Astrocyte of the hippocampus (primary cell): ENCODE measurements at places on chromosomes 11 and 22.

- no peak for DNase-seq
These were observed at the start of gene MUC6 for GRCh38 chr11:1036303-1036923. TSS of gene MUC6 (minus strand) at chr11:1036718. CDS start at chr11:1036655, 63 bp downstream.

GRCh38 chr11:133901316-133901715 is 55.5 kb downstream of the IGSF9B start:
- DNase-seq, result no peak

DNA sequence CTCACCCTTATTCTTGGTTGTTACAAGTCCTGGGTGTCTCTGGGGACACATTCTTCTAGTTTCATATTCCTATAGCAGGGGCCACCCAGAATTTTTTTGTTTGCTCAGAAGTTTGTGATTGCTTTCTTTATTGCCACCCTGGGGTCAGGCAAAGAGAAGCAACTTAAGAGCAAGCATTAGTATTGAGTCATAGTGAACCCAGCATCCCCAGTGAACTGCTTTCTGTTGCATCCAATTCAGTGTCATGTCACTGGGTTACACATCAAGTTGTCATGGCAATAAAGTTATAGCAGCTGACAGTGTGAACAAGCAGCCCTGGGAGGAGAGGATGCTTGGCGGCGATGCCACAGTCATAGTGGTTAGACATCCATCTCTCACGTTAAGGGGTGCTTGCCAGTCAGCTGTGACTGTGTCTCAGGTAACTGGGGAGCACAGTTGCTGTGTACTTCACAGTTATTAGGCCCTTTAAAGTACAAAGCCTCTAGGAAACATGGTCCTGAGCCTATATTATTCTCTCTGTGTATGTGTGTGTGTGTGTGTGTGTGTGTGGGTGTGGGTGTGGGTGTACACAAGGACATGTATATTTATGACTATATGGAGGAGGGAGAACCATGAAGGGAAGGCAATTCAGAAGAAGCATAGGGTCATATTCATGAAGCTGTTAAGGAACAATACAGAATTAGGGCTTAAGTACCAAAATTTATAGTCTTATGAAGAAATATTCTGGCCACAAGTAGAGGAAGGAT is 52.5 kb downstream of the TRIM44 start:
- peak; percentile 32 for DNase-seq

DNA sequence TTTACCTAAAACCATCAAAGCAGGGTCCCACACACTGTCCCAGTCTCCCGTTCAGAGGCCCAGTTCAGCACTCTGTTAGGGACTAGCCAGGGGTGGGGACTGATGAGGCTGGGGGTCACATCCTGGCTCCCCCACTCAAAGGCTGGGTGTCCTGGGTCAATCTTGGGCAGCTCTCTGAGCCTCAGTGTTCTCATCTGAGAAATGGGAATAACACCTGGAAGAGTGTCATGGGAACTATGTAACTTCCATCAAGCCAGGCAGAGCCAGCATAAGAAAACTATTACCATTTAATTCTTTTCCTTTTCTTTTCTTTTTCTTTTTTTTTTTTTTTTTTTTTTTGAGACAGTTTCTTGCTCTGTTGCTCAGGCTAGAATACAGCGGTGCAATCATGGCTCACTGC is 38.4 kb downstream of the TPST2 start:
- no peak for DNase-seq

- no peak for DNase-seq
These were observed 50.2 kb downstream of the LINC01488 start for GRCh38 chr11:69531717-69532088.

DNA sequence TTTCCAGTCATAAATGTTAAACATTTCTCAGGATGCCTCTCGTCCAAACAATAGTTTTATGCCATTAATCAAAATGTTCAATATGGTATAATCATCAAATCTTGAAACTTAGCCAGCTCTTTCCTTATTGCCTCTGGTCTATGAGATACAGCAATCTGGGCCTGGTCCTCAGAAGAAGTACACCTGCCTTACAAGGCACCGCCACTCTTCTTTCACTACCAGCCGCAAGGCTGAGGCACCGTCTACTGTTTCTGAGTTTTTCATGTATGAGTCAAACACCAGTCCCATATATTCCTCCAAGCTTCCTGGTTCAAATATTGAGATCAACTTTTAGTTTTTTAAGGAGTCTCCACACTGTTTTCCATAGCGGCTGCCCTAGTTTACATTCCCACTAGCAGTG is 600.6 kb upstream of the FAT3 start:
- DNase-seq, result no peak

- DNase-seq, result no peak
These were observed 129.1 kb downstream of the FCHSD2 start for GRCh38 chr11:73013021-73013420.

DNA sequence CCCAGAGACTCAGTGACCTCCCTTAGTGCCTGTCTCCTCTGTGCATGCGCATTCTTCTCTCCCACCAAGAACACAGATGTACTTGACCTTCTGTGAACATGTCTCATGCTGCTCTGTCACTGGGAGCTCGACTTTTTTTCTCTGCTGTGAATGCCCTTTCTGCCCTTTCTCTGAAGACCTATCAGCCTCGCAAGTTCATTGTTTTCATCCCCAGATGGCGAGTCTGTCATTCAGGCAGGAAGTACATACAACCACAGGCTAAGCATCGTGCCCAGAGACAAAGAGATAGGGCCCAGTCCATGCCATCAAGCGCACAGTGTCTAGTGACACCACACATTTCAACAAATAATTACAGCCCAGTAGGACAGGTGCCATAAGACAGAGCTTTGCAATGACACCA is 50.4 kb upstream of the RAB1B start:
- no peak for DNase-seq

DNA sequence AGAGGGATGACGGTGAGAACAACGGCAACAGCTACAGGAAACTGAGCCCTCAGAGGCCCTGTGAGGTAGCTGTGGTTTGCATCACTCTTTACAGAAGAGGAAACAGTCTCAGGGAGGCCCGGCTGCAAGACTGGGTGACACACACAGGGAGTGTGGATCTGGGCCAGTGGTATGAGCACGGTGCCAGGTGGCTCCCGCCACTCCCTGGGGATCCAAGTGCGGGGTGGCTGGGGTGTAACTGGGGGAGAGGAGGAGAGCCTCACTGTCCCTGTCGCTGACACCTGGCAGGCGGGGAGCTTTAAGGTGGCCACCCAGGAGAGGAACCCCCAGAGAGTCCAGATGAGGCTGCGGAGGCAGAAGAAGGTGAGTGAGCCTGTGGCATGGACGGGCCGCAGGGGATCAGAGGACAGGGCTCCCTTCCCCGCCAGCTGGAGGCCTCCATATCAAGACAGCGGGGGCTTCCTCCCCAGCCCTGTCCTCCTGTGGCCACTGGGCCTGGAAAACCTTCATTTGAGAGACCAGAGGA is 5.6 kb downstream of the RGL4 start:
- peak; percentile 44 for DNase-seq

DNA sequence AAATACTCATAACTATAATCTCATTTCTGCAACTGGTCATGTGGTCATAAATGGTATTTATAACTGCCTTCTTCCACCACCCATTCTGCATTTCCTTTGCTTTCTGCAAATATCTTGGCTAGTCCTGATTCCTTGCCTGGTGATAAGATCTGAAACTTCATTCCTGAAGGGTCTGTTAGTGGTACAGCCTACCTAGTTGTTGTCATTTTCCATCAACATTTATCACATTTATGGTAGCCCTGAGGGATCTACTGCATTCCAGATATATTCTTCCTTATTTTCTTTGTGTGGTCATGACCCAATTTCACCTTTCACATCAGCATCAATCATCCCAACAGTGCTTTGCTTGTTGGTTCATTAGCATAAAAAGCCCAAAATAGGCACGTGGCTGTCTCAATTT is 50.1 kb downstream of the DDX6 start:
- DNase-seq, result no peak

DNA sequence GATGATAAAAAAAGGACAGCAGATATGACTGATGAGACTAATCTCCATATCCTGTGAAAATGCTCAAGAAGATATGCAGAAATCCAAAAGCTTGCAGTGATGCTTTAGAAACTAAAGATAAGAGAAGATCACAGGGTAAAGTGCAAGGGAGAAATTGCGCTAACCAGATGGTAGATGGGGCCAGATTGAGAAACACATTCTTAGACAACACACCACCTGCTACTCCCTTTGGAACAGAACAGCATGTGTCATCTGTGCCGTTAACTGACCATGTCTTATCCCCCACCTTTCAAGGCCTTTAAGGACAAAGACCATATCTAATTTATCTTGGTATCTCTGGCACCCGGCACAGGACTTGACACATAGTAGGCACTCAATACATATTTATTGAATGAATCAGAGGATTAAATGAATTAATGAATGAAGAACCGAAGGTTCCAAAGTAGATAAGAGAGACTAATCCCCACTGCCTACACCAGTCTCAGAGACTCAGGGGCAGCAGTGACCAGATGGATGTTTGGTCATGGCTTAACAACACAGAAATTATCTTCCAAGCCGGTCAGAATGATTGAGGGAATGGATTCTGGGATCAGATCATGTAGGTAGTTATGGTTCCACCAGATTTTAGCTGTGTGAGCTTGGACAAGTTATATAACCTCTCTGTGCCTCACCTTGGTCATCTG is 12.3 kb upstream of the P2RY2 start:
- DNase-seq, result no peak

DNA sequence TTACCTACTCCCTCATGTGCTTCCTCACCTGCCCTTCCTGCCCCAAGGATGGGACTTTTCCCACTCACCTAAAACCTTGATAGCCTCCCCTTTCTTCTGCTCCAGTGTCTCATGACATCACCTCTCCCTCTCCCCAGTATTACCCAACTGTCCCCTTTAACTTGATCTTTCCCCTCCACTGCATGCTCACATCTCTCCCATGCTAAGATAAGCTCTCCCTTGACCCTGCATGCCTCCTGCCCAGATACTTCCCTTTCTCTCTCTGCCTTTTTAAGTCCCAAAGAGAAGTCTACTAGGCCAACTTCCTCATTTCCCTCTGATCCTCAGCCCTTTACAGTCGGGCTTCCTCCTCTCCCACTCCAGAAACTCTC is 14.8 kb downstream of the CD3E start:
- DNase-seq, result no peak

GRCh38 chr11:27496461-27496860 is 10.1 kb downstream of the LIN7C start:
- no peak for DNase-seq

DNA sequence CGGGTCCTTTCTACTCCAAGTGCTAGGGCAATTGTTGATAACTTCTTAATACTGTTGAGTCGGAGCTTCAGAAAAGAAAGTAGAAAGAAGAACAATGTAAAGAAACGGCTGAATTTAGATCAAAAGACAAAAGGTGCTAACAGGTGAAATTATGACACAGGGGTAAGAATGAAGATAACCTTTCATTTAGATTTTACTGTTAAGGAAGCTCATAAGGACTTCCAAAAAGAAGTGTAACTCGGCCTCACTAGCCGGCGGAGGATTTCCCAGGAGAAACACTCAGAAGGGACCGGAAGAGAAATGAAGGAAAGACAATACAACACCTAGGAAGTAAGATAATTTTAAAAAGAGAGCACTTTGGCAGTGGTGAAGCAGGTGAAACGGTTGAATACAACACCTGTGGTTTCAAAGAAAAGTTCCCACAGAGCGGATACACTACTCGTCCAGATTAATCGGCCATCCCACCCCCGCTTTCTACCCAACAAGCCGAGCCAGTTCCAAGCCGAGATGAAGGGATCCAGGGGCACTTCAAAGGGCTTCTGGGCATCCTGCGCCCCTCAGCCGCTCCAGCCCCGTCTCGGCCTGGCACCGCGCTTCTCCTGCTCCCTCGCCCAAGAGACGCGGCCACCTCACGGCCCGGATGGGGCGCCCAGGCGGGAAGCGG is 737 bp downstream of the PPP2R1B start:
- peak; percentile 25 for DNase-seq

GRCh38 chr11:6030708-6031405 is at the start of gene OR56A1:
TSS of gene OR56A1 (minus strand) at chr11:6030758. CDS start at chr11:6027692, 3,066 bp downstream.
- DNase-seq, result no peak
